ENCODE measurements at places on chromosomes 12 and 14.

DNA sequence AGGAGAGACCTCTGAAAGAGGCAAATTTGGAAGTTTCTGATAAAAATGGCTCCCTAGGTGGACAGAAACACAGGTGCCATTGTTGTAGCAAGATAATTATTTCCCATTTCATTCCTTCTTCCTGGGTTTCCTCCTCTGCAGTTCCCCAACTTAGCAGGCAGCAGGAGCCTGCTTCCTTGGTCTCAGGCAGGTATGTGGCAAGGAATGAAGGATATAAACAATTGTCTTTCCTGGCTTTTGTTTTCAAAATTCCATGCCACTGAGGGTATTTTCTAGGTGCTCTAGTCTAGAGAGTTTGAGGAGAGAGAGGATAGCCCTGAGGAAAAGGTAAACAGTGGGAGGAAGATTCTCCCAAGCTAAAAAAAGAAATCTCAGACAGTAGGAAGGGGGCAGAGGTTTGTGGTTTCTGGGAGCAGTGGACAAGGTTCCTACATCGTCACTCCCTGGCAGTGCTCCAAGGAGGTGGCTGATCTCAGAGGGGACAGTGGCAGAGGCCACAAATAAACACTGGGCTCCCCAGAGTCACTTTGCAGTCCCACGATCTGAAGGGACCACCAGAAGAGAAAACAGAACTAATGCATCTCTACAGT lies 82.6 kb upstream of the IGF1 start:
- DNase-seq: no peak

DNA sequence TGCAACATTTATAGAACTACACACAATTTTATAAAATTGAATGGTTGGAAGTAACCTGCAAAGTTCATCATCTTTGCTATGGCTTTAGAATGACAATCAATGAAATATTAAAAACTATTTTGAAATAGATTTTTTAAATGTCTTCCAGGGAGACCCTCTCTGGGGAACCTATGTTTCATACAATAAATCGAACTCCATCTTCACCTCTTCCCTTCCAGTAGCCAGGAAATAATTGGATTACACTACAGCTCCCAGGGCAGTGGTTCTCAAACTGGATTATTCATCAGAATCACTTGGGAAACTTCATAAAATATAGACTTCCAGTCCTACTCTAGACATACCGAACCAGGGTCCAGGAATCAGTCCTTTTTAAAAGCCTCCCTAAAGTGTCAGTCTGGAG lies 328.4 kb downstream of the DUSP6 start:
- DNase-seq: no peak

GRCh38 chr14:24713404-24713803 lies 79.4 kb upstream of the GZMB start:
- DNase-seq: no peak

GRCh38 chr12:48980953-48981756 lies 3.0 kb downstream of the WNT1 start:
- peak; percentile 37 for DNase-seq

- DNase-seq: no peak
These were observed 1.3 kb upstream of the FOXG1 start for GRCh38 chr14:28765169-28765830.

DNA sequence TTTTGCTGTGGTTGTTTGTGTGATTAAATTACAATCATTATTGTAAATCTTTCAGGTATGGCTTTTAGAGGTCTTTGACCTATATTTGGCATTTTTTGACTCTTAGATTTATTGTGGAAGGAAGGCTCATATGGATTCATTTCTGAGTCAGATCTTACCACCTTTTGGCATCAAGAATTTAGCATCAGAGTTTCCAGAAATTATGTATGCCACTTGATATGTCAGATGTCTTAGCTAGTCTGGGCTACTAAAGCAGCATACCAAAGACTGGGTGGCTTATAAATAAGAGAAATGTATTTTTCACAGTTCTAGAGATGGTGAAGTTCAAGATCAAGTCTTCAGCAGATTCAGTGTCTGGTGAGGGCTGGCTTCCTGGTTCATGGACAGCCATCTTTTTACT lies 129.5 kb upstream of the PZP start:
- no peak for DNase-seq

DNA sequence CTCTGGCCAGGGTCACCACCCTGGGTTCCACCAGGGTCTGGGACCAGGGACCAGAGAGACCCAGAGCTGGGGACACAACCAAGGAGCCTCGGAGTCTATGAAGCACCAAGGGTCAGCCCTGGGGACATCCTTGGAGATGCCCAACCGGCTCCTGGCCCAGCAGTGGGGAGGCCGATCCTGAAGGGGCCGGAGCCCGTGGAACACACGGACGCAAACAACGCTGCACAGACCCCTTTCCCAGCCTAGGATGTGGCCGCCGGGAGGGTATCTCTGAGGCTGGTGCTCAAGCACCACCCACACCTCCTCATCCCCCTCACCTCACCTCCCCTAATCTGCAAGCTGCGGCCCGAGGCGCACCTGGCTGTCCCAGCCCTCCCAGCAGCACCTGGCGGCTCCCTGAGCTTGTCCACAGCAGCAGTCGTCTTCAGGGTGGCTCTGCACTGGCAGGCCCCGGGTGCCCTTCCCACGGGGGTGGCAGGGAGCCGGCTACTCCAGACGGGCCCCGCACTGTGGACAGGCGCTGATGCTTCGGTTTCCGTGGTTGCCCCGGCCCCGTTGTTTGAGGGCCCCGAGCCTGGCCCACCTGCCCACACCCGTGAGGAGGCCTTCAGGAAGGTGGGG lies 146.8 kb upstream of the C14orf180 start:
- DNase-seq: no peak

GRCh38 chr14:25259470-25259869 lies 209.5 kb upstream of the STXBP6 start:
- no peak for DNase-seq

GRCh38 chr12:89883630-89884389 lies 175.2 kb upstream of the ATP2B1 start:
- no peak for DNase-seq

DNA sequence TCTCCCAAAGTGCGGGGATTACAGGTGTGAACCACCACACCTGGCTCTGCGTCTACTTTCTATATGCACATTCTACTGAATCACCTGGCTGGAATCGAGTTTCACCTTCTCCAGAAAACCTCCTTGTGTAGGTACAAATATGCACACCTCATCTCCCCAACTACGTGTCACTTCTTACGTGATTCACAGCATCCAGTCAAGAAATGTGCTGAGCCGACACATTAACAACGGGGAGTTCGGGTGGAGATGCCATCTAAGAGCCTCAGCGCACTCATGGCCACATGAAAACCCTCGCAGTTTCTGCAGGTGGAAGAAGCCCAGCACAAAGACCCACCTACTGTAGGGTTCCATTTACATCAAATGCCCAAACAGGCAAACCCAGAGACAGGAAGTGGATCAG lies 29.3 kb downstream of the P2RX2 start:
- DNase-seq: no peak

DNA sequence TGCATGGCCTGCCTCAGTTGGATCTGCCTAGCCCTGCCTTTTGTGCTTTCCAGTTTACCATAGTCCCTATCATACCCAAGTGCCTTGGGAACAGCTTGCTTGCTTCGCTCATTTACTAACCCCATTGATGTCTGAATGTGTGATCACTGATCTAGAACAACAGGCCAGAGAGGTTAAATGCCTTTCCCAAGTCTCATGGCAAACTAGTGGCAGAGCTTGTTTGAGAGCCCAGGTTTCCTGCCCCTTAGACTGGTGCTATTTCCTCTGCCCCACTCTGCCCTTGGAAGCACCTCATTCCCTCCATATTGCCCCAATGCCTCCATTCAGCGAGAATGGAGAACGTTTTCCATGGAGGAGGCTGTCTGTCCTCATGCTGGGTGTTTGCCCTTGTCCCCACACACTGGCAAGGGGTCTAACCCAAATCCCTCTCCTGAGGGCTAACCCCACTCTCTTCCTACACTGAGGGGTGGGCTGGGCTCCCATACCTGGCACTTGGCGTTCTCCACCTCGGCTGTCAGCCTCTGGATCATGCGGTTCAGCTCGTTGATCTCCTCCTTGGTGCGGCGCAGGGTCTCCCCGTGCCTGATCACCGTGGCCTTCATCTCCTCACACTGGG lies 19.8 kb downstream of the KRT7 start:
- no peak for DNase-seq

DNA sequence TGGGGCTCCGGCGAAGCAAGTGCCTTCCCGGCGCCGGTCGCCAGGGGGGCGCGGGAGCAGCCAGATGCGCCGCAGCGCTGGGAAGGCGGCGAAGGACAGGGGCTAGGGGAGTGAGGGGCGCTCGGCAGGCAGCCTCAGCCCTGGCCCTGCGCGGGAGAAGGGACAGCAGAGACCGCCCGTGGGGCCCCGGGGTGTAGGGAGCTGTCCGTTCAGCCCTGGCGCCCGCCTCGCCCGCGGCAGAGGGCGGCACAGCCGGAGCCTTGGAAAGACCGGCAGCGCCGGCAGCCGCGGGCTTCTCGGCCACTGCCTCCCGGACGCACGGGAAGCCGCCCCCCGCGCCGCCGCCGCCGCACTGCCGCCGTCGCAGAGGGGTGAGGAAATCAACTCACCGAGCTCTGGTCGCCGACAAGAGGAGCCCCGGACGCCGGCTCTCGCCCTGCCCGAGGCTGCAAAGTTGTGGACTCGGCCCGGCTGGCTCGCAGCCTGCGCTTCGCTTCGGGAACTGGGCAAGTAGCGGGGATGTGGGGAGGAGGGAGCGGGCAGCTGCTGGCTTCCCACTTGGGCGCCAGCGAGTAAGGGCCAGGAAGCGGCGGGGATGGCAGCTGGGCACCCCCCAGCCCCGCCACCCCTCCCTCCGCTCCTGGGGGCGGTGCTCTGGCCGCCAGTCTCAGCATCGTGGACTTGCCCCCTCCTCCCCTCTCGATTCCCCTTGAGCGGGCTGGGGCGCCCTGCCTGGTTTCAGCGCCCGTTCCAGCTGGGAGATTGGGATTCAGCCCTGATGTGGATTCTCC lies at the start of gene ZDHHC22:
Gene ZDHHC22 (minus strand): TSS at position 578 of the 791 bp plus-strand sequence. CDS start 2,053 bp downstream, outside the sequence.
- DNase-seq: no peak

- DNase-seq: no peak
These were observed at the start of gene A2ML1 for GRCh38 chr12:8822298-8822697. Gene A2ML1 (plus strand): TSS chr12:8822621. CDS start chr12:8822652, 31 bp downstream.

DNA sequence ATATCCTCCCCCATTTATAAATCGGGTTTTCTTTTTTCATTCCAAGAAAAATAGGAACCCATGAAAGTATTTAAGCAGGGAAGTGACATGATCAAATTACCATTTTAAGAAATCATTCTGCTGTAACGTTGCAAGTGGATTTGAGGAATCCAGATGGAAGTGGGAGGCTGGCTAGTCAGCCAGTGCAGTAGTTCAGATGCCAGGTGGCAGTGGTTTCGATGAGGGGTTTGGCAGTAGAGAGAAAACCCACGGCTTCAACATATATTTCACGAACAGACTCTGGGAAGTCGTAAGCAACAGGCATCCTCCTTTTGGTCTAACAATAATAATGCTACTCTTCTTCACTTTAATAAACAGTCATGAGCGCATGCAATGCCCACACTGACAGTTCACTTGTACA lies 25.0 kb downstream of the PDZRN4 start:
- DNase-seq: no peak

GRCh38 chr14:85175556-85175955 lies 354.4 kb upstream of the FLRT2 start:
- no peak for DNase-seq

GRCh38 chr14:105581551-105582341 lies 55.4 kb downstream of the TMEM121 start:
- DNase-seq: no peak

GRCh38 chr12:1781772-1782171 lies 38.6 kb upstream of the LRTM2 start:
- no peak for DNase-seq

DNA sequence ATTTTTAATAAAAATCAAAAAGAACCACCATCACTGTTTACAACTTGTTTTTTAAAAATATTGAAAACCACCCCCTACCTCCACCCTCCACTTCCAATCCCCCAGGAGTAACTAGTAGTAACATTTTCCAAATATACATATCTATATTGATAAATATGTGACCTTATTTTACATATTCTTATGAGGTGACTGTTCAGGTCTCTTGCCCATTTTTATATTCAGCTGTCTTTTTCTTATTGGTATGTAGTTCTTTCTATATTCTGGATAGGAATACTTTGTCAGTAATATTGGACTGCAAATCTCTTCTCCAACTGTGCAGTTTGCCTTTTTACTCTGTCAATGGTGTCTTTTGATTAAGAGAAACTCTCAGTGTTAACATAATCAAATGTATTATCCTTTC lies 59.0 kb upstream of the EIF5 start:
- no peak for DNase-seq

DNA sequence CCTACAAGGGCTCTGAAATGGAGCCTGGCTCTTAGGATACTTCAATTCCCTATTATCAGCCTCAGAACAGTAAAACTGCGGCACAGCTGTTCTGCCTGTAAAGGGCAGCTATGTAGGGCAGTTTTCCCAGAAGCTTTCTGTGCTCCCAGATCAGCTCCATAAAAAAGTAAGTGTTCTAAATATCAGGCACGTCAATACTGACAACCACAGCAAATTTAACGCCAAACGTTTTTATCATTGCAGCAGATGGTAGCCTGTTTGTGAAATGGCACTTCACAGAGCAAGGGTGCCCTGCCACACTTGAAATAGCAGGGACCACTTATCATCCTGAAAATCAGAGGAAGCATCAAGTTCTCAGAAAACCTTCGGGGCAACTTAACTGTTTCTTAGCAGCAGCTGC lies 54.8 kb upstream of the PTHLH start:
- no peak for DNase-seq

DNA sequence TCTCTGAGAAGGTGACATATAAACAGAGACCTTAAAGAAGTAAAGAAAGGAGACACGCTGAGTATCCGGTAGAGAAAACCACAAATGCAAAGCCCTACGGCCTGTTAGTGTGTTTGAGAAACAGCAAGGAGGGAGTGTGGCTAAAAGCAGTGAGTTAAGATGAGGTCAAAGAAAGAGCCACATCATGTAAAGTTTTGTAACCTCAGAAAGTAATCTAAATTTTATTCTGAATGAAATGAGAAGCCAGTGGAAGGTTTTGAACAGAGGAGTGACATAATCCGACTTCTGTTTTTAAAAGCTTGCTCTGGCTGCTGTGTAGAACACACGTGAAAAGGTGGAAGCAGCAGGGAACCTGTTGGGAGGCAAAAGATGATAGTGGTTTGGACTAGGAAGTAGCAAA lies 32.6 kb downstream of the PPP2R5E start:
- DNase-seq: no peak

DNA sequence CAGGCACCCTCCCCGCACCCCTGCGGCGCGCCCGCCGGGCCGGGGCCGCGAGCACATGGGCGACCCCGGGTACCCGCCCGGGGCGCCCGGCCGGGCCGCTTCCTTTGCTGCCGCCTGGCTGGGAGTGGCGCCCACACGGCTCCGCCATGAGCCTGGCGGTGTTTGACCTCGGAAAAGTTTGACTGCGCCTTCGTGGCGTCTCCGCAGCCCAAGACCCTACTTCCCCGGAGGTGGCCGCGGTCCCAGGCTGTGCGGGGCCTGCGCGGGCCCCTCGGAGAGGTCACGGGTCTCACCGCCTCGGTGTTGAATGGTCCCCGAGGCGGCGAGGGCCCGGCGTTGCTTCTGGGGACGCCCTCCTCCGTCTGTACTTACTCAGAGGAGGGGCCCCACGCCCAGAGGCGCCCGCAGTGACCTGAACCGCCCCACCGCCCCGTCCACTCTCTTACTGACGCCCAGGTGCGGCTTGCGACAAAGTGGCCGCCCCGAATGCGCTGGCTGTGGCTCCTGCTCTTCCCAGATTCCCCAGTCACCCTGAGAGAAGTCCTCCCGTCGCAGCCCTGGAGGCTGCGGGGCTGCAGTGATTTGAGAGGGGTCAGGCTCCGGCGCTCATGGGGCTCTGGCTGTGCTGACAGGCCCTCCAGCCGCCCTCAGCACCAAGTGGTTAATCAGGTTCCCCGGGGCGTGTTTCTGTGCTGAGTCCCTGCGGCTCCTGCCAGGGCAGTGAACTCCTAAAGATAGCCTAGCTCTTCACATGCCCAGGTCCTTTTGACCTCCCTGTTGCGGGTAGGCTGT lies 5.8 kb downstream of the KMT5A start:
- DNase-seq: peak; percentile 34

GRCh38 chr12:46362895-46363581 lies 9.5 kb downstream of the SLC38A2 start:
- DNase-seq: no peak
